Stimulated activated CD4-positive, alpha-beta T cell treated with anti-CD3 and anti-CD28 coated beads, Interleukin-1b, Interleukin-23, amount 100 ng/mL, for 1 hour (primary cell): ENCODE measurements at places on chromosomes 6 and 20.

- no peak for DNase-seq
Observed at GRCh38 chr6:39669207-39669972, 55.8 kb downstream of the KIF6 start.

DNA sequence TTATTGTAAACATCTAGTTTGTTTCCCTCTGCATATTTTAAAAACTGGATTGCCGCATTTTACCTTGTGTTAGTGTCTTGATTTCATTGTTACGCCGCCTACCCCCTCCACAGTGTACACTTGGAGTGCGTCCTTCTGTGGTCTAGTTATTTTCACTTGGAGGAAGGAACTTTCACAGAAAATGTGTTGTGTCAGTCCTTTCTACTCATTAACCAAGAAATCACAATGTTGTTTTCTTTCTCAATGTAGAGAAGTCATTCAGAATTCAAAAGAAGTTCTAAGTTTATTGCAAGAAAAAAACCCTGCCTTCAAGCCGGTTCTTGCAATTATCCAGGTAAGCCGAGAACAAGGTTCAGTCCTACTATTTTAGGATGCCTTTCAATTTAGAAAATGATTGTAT lies 10.3 kb downstream of the MTHFD1L start:
- no peak for DNase-seq

DNA sequence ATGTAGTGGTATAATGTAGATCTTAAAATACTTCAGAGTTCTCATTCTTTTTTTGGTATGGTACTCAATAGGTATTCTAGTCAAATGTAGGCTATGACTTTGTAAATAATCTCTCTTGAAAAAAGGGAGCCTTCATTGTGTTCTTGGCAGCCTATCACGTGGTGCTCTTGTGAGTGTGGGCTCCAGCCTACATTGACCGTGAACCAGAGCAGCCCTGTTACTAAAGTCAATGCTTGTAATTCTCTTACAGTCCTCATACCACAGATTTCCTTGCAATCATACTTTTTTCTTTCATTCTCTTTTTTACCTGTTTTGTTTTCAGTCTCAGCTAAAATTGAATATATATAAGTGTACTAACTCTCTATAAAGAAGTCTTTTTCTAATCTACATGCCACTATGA lies 31.1 kb downstream of the ARID1B start:
- DNase-seq, result no peak

- no peak for DNase-seq
Observed at GRCh38 chr6:98825600-98826230, 8.7 kb upstream of the POU3F2 start.

- DNase-seq, result no peak
Observed at GRCh38 chr6:89116702-89117101, 1.2 kb downstream of the SRSF12 start.
